ENCODE measurements at places on chromosomes 11 and 22. TPM values are rescaled to one million over a fixed set of nuclear protein-coding genes. Genes with fewer than 3 reads are reported as not detected.

DNA sequence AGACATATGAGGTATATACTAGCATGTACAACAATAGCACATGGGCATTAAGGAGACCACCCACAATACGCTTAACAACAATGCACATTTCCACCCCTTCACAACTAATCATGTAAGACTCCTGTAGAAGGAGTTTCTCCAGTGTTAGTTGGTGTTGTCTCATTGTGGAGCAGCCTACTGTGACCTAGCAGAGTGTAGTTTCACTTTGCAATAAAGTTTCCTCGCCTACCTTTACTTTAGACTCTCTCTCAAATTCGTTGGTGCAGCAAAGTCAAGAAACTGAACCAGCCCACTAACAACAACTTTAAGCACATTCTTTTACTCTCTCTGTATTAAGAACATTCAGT is 863.6 kb downstream of the FAM181B start:
- DNase-seq, result no peak

- DNase-seq, result no peak
Measured at GRCh38 chr11:108858622-108859021, 193.8 kb downstream of the DDX10 start.

DNA sequence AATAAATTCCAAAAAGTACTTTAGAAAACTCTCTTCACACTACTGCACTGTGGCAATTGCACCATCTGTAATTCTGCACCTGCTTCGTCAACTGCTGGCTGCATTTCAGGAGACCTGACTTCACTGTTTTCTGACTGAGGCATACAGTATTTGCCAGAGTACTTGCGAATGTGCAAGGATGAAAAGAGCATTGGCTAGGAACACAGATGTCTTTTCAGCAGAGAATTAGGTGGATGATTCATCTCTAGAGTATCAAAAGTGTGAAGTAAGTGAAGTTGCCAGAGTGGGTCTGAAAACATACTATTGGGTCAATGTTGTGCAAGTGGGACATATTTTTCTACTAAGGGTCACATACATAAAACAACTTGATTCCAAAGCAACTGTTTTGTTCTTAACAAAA is 427.5 kb upstream of the CCDC90B start:
- DNase-seq, result no peak

DNA sequence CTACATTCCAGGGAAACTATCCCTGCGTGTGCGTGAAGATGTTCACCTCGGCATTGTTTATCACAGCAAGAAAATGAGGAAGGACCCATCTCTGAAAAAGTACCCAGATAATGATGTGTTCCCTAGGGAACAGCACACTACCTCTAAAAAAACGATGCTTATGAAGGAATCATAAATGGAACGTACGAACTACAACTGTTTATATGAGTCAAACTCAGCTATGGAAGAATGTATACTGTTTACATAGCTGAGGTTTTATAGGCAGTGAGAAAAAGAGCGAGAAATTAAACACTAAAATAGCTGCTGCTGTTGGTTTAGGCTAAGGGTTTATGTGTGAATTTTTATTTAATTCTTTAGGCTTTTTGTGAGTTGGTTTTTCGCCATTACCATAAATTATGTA is 48.9 kb downstream of the APOL1 start:
- DNase-seq, result no peak

ADM2 gene
- 12.8 TPM for total RNA-seq

Measured in GM23338 (cell line).